AG04449 (cell line): ENCODE measurements at places on chromosomes 2 and 18.
A peak's percentile ranks its signal among the peaks of the same experiment; 100 is the strongest.

GRCh38 chr2:240472078-240472790 is 36.8 kb downstream of the GPC1 start:
- DNase-seq = no peak

- DNase-seq = no peak
Observed at GRCh38 chr2:31992934-31993333, 17.9 kb downstream of the MEMO1 start.

GRCh38 chr2:176812246-176812775 is 400.3 kb upstream of the HNRNPA3 start:
- no peak for DNase-seq

GRCh38 chr18:35982409-35983114 is 10.1 kb downstream of the RMP24 start:
- peak; percentile 82 for DNase-seq

DNA sequence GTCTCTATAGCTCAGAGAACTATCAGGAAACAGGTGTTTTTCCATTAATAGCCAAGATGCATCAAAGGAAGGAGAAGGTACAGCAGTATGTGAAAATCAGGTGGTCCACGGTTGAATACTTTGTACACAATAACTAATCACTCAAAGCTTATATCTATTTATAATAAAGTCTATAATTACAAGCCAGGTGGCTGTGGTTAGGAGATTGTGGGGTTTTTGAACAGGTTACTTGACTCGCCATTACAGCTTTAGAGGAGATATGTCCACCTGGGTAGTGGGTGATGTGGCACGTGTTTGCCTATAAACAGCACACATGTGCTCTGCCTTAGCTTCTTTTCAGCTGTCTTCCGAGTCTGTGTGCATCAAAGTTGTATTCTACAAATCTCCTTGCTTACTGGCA is 892.2 kb upstream of the ZEB2 start:
- no peak for DNase-seq

DNA sequence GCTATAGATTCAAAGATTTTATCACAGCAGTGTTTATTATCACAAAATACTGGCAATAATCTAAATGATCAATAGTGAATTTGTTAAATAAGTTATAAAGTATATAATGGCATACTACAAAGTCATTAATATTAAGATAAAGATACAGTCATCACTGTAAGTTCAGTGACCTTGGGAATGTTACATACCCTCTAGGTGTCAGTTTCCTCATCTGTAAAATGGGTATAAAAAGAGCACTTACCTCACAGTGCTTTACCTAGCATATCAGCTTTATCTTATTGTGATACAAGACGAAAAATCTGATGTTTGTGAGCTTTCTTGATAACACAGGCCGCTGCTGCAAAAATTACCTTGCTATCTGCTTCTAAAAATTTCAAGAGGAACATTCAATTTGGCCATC is 112.2 kb downstream of the TMEM247 start:
- no peak for DNase-seq

DNA sequence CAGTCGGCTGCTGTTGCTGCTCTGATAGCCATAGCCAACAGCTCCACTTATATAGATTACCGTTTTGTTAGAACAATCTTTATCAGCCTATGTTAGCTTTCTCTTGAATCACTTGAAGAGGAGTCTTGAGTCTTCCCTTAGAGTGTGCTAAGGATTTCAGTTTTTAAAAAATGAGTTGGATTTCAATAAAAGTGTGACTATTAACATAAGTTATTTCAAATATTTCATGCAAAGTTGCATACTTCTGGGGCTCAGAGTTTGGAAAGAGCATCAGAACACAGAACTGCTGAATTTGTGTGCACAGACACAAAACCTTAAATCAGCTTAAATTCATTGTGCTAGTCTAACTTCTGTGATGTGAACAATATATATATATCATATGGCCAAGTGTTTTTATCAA is 174.7 kb downstream of the MTX2 start:
- no peak for DNase-seq
